ENCODE measurements at places on chromosomes 6 and 20.
A peak's percentile ranks its signal among the peaks of the same experiment; 100 is the strongest.

- no peak for DNase-seq
Observed at GRCh38 chr6:220312-220711, 72.0 kb upstream of the DUSP22 start.

GRCh38 chr20:39825950-39826349 is 863.1 kb downstream of the MAFB start:
- no peak for DNase-seq

- no peak for DNase-seq
Observed at GRCh38 chr6:52390361-52390727, 28.4 kb downstream of the PAQR8 start.

GRCh38 chr20:22470620-22471026 is 113.7 kb downstream of the FOXA2 start:
- DNase-seq, result no peak

GRCh38 chr20:36421641-36422040 is 115.5 kb downstream of the DLGAP4 start:
- no peak for DNase-seq

GRCh38 chr6:26122402-26122792 is 35.2 kb downstream of the HFE start:
- DNase-seq, result no peak

GRCh38 chr6:35258858-35259193 is 709 bp upstream of the ZNF76 start:
- no peak for DNase-seq

DNA sequence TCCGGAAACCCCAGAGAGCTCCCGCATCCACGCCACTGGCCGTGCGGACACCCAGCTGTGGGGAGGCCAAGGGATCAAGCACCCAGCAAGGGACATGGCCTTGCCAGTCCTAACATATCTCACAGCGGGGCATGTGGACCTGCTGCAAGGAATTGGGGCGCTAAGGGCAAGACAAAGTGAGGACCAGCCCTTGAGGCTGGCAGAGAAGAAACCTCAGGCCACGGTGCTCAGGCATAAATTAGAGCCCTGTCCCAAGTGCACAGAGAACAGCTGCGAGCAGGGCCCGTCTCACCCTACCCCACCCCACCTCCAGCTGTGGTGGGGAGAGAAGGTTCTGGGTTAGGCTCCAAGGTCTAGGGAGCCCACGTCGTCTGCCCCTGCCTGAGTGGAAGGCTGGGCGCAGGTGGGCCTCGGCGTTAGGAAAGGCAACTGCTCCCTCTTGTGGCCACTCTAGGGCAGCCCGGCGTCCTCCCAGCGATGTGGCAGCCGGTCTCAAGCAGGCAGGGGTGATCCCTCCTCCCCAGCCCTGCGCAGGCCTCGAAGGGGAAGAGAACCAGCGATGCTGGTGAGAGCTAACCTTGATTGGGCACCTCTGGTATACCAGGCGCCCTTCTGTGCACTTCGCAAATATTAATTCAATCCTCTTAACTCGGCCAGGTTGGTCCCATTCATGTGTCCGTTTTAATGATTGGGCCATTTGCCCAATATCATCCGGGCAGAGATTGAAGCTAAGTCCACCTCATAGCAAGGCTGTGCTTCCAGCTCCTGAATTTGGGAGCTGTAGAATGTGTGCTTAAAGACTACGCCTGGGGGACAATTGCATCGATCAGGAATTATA is 235.8 kb downstream of the NFATC2 start:
- DNase-seq, result peak; percentile 39

- no peak for DNase-seq
Observed at GRCh38 chr6:104574135-104574750, 285.5 kb downstream of the HACE1 start.

- no peak for DNase-seq
Observed at GRCh38 chr6:135250751-135251497, 69.8 kb downstream of the MYB start.

- no peak for DNase-seq
Observed at GRCh38 chr20:2295886-2296515, at the start of gene TGM3. Gene TGM3 (plus strand): TSS chr20:2296001. CDS start chr20:2296064, 63 bp downstream.

- no peak for DNase-seq
Observed at GRCh38 chr6:106300020-106300780, 25.4 kb downstream of the ATG5 start.

GRCh38 chr6:41935685-41936072 is 5.9 kb downstream of the CCND3 start:
- DNase-seq, result no peak

DNA sequence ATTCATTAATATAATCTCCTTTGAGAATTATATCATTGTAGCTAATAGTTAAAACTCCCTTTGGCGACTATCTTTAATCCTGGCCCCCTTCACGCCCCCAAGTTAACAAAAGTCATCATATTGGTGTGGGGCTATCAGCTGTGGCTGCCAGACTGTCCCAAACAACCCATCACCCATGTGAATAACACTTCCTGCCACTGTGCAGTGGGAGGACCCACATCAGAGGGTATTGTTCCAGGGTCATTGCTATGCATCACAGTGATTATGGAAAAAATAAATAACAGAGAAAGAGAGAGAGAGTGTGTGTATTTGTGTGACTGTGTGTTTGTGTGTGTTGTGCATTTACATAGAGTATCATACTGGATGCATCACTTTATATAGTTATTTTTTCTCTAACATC is 39.3 kb upstream of the TENT5A start:
- DNase-seq, result no peak

GRCh38 chr20:32603046-32603726 is 18.1 kb upstream of the NOL4L start:
- DNase-seq, result no peak

DNA sequence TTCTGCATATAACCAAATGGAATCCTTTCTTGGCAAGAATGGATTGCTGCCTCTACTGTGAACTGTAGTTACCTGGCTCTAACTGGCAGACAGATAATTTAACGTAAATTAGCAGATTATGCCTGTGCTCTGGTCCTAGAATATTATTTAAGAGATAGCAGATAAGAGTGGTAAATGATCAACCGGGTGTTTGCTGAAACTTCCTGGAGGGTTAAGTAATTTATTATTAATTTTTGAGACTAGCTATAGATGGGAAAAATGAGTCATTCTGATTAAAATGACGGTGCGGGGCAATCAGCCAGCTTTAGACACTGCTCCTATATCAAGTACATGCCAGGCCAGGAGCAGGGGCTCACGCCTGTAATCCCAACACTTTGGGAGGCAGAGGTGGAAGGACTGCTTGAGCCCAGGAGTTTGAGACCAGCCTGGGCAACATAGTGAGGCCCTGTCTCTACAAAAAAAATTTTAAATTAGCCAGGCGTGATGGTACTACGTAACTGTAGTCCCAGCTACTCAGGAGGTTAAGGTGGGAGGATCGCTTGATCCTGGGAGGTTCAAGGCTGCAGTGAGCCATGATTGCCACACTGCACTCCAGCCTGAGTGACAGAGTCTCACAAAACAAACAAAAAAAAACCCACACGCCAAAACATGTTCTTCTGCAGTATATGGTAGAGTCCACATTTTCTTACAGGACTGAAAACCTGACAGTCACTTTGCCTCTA is 22.6 kb downstream of the B4GALT5 start:
- no peak for DNase-seq

GRCh38 chr6:169119669-169120068 is 134.0 kb downstream of the THBS2 start:
- DNase-seq, result no peak

DNA sequence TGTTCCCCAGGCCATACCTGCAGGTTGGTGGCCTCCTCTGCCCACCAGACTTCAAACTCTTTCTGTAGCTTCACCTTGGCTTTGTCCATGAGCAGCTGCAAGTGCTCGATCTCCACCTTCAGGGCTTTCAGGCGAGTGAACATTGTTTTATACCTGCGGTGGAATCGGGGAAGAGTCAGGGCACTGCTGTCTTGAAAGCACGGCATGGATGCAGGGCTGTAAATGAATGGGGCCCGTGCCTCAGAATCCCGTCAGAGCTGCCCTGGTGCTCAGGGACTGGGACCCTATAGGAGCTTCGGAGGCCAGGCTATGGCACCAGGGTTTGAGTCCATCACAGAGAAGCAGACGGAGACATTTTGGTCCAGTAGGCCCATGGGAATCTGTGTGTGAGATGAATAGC is 37.9 kb upstream of the KCNK16 start:
- DNase-seq, result no peak

GRCh38 chr6:20409427-20409971 is 7.8 kb downstream of the E2F3 start:
- no peak for DNase-seq

DNA sequence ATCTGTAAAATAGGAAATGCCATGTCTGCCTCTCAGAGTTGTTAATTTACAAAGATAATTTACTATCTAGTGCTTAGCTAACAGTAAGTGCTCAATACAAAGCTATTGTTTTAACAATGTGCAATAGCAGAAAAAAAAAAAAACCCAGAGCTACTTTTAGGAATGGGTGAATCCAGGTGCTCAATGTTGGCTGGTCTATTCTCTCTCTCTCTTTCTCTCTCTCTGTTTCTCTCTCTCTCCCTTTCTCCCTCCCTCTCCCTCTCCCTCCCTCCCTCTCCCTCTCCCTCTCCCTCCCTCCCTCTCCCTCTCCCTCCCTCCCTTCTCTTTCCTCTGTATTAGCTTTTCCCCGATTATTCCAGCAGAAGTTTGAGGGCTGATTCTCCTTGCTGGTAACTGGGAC is 14.0 kb downstream of the PDRG1 start:
- DNase-seq, result no peak

DNA sequence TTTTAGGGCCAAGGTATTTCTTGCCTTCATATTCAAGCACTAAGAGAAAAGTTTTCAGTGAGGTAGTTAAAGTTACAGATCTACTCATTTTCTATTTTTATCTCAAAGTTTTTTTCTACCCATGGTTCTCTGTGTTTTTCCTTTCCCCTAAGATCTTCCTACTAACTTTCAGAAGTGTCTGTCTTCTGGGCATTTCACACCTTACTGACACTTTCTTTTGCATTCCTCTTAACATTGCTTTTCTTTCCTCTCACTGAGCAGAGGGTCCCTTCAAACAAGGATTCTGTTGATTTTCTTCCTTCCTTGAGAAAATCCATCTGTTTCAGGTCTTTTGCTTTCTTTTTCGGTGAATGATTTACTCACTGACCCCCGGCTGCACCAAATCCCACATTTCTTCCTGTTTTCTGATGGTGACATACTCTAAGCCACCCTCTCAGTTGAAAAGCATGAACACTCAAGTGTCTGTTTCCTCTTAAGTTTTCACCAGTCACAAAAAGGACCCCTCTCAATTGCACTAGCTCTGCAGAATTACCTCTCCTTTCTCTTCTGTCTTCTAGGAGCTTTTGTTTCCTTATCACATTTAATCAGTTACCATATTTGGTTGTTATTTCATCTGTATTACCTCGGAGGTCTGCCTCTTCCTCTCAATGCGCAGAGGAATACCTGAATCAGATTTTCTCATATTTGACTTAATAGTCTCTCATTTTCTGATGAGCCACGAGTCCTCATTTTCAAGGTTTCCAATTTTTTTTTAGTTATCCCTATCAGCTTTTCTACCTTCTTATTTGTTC is 73.5 kb upstream of the RNF217 start:
- no peak for DNase-seq

DNA sequence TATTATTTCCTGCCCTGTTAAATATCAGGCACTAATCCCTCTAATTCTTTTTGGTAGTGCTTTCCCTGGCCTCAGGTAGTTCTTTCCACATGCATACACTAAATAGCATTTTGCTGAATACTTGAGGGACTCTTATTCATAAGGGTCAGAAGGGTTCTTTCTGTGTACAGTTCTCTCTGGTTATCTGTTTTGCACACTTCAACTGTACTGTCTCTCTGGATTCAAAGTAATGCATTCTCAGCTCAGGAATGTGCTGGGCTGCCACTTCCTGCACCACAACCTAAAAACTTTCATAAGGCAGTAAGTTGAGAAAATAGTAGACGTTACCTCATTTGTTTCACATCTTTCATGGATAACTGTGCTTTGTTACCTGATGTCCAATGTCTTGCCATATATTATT is 32.1 kb downstream of the C6orf141 start:
- DNase-seq, result no peak

DNA sequence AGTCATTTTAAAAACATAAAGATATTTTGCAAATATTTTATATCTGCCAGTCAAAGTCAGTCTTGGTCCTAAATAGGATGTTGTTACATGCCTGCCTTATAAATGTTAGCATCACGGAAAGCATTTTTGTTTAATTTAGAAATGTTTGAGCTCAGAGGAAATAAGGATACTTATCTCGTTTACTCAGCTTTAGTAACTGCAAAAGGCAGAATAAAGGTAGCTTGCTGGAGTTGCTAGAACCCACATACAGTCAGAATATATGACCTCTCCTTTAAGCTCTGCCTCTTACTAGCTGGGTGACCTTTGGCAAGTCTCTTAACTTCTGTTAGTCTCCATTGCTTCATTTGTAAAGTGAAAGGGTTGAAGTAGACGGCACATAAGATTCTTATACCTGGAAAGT is 867.3 kb downstream of the KIF16B start:
- DNase-seq, result no peak

DNA sequence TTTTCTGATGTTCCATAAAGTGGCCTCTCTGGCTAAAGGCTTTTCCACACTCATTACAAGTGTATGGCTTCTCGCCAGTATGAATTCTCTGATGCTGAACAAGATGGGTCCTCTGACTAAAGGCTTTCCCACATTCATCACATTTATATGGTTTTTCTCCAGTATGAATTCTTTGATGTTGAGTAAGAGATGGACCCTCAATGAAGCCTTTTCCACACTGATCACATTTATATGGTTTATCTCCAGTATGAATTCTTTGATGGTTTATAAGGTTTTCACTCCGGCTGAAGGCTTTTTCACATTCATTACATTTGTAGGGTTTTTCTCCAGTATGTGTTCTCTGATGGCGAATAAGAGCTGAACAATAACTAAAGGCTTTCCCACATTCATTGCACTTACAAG is 20.4 kb downstream of the ZNF184 start:
- no peak for DNase-seq

GRCh38 chr6:154488802-154489437 is 21.6 kb downstream of the CNKSR3 start:
- DNase-seq, result no peak

DNA sequence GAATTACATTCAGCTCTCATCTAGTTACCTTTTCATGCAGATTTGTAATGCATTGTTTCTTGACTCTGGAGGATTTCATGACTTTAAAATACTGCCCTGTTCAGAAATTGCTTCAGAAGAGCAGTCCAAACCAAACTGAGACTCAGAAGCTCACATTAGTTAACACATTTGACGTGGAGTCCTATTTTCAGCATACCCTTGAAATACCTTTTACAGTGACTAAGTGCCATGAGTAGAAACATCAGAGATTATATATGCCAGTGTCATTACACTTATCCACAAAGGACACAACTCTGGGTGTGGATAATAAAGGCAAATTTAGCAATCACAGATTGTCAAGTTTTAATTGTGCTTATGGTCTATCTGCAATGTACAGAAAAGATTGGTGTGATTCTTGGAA is 459.6 kb downstream of the FRK start:
- DNase-seq, result no peak

GRCh38 chr20:3309226-3309625 is 70.2 kb upstream of the SLC4A11 start:
- no peak for DNase-seq

DNA sequence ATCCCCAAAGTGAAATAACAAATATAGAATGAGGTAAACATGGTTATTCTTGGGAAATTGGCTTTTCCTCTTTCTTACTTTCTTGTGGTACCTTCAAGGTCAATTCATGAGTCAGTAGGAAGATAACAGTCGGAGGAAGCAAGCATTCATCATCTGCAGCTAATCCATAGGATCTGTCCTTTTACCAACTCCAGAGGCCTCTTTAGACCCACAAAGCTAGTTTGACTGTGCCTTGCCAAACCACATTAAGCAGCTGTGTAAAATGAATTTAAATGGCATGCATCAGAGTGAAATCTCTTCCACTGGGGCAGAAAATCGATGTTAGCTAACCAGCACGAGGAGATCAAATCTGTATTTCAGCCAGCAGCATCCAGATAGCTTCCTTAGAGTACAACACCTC is 171.3 kb downstream of the TMEM242 start:
- DNase-seq, result no peak

- peak; percentile 60 for DNase-seq
Observed at GRCh38 chr6:7617801-7618764, 28.1 kb downstream of the SNRNP48 start.

Data from GOT3 (cell line).